ENCODE measurements at places on chromosomes 12 and 14.
A peak's percentile ranks its signal among the peaks of the same experiment; 100 is the strongest.

DNA sequence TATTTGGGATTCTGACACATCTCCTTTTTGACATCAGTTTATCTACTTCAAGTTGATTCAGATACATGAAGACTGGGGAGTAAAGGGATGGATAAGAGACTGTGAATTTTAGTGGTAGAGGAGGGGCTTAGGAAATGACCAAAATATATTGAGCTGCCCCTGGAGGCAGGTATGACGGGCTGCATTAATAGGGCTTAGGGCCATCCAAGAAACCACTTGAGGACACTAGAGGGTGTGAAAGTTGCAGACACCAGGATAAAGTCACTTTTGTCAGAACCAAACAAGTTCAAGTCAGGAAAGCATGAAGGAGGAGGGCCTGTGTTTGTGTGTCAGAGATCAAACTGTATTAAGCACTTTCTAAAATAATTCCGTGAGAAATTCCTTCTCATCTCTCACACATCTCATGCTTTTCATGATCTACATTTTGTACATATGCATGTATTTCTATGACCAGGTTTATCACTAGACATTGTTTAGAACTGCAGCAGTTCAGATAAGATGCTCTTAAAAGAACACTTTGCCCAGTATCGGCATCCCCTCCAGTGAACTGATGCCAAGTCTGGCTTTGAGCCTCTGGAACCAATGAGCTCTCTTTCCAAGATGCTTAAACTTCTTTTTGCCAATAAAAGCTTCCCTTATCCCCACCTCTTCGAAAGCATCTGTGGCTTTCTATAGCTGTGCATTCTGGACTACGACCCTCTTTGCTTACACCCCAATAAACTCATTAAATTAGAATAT lies 136.9 kb downstream of the SLC38A1 start:
- DNase-seq, result peak; percentile 34

DNA sequence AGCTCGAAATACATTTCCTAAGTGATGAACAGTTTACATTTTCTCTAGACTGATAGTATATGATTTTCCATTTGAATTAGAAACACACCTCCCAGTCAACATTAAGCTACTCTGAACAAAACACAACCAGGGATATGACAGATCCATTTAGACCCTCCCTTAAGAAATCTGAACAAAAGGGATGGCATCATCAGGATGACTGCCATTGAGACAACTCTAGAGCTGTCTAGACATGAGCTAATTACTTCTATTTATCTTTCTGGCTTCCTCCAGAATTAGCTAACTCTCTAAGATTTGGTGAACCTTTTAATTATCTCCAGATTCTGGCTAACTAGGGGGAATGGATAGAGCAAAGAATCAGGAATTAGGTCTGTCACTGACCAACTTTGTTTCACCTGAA lies 92.9 kb upstream of the IGF1 start:
- DNase-seq, result no peak

DNA sequence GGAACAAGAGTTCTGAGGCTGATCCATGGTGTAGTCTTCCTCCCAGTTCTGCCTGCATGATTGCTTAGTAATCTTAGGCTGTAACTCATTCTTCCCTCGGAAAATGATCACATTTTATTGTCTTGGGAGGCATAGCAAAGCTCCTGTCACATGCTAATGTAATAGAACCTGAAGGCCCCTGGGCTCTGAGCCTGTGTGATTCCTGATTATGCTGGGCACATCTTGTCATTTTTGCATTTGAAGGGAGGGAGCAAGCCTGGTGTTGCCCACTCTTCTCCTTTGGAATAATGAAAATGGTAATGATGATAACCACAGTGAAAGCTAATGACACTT lies 215.4 kb downstream of the MSRB3 start:
- no peak for DNase-seq

- DNase-seq, result no peak
These were observed 3.1 kb upstream of the STRN3 start for GRCh38 chr14:31029016-31029970.

GRCh38 chr12:54010053-54010971 lies 1.5 kb downstream of the HOXC8 start:
- no peak for DNase-seq

- DNase-seq, result no peak
These were observed 9.0 kb upstream of the LRFN5 start for GRCh38 chr14:41597647-41598046.
